ENCODE measurements at places on chromosomes 7 and 10.
A peak's percentile ranks its signal among the peaks of the same experiment; 100 is the strongest.

DNA sequence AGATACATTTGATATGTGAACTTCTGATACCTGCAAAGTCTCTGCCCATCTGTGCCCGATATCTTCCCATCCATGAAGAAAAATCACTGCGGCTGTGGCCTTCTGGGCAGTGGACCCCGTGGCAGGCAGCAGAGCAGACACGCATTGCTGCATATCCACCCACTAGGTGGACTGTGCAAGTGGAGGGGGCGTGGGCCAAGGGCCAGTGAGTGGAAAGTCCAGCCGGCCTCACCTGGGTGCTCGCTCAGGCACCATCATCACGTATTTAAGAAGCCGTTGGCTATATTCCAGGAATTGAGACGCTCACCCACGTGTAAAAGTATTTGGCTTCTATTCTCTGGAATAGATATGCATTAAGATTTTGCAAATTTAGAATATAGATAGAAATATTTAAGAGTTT, 30.8 kb upstream of the SLC13A1 start:
- DNase-seq, result no peak

DNA sequence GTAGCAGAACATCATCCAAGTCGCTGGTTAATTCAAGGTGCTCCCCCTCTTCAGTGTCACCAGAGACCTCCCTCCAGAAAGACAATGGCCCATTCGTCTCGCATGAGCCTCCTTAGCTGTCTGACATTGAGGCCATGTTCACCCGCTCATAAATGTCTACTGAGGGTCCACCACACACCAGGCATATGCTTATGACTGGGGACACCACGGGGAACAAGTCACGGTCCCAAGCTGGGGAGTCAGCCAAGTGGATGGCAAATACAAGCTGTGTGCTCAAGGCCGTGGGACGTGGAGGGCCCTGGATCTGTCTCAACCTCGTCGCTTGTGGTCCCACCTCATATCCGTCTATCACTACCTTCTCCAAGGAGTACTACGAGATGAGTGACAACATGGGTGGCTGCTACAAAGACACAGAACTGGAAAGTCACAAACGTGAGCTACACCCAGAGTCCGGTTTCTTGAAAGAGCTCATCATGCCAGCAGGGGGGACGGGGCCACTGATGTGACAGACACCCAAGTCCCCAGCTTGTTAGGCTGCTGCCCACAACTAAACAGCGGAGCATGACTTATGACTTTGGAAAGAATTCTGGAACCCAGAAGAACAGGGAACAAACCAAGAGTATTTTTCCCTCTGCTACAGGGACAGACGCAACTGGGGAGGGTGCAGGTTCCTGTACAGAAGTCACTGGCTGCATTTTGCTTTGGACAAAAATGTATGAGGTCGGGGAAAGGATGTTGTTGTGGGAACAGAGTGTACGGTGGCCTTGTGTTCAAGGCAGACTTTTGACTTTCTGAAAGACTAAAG, 189.6 kb downstream of the COBL start:
- DNase-seq, result no peak

GRCh38 chr7:37657816-37658215, 25.8 kb upstream of the GPR141 start:
- no peak for DNase-seq

DNA sequence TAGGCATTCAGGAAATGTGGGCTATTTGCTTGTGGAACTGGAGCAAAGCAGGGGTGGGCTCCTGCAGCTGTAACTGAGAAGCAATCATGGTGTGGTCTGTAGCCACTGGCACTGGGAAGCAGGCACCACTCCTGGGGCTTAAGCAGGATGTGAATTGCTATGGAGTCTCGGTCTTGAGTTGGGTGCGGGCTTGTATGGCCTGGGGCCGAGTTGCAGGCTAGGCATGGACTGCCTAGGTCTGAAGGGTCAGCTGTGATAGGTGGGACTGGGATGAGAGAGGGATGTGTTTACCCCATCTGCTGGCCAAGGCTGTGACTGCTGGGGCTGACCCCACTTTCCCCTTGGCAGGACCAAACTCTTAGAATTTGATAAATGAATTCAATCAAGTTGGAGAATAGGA, 43.0 kb downstream of the ADCY1 start:
- no peak for DNase-seq

DNA sequence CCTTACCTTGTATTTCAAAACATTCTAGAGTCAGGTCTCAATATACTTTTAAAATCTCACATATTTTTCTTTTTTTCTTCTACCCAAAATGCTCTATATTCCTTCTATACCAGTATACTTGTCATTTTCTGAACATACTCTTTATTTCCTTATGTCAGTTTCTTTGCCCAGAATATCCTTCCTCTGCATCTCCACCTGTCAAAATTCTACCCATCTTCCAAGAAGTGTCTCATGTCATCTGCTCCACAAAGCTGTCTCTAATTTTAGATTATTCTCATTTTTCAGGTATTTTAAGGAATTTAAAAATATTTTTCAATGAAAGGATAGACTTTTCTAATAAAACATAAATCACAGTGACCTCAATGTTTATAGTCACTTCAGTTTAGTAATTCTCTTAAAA, 328.0 kb upstream of the SMIM30 start:
- DNase-seq, result no peak

- DNase-seq, result no peak
These were observed 37.4 kb upstream of the ABCB4 start for GRCh38 chr7:87512906-87513305.

- DNase-seq, result no peak
These were observed 438.8 kb downstream of the HTR7 start for GRCh38 chr10:90418869-90419652.

DNA sequence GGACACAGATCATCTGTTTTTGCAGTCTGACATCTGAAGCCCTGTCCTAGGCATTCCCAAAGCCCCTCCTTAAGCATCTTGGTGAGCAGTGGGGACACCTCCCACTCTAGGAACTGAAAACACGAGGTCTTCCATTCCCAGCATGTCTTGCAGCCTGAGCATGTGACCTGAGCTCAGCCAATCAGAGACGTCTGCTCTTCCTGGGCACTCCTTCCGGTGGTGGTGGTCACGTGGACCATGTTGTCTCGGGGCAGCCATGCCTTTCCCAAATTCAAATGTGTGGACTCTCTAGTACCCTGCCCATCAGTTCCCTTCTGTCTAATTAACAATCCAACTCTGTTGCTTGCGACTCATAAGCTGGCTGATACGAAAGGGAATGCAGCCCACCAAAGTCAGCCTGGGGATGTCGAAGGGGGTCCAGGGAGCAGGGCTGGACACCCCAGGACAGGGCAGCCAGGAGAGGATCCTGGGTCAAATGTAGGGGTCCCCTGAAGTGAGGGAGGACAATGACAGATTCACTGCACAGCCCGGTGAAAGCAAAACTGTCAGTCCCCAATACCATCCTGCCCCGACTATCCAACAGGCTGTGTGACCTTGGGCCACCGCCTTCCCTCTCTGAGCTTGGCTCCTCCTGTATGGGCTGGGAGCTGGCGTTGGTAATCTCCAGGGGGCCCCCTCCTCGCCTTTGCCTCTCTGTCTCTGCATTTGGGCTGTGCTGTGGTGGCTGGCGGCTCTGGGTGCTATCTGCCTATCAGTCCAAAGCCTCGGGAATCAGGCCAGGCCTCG, 57.4 kb upstream of the BAIAP2L1 start:
- DNase-seq, result no peak

GRCh38 chr10:35379226-35380137, 43.2 kb downstream of the CCNY start:
- peak; percentile 69 for DNase-seq

GRCh38 chr7:44681645-44682044, 67.0 kb upstream of the ZMIZ2 start:
- DNase-seq, result no peak

- no peak for DNase-seq
These were observed 9.6 kb upstream of the EIF5AL1 start for GRCh38 chr10:79502561-79503309.

GRCh38 chr10:15695852-15696251, 23.9 kb downstream of the ITGA8 start:
- DNase-seq, result no peak

DNA sequence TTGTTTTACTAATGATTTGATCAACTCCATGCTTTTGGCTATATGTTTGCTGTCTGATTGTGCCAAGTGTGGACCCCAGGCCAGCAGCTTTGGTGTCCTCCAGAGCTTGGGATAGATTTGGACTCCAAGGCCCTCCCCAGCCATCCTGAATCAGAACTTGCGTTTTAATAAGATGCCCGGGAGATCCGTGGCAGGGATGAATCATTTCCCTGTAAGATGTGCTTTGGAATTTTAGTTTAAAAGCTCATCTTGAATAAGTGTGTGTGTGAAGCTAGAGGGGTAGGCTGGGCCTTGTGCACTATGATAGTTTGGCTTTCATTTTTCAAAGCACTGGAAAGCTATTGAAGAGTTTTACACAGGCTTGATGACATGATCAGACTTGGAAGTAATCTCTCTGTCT, 66.2 kb upstream of the SDK1 start:
- no peak for DNase-seq

DNA sequence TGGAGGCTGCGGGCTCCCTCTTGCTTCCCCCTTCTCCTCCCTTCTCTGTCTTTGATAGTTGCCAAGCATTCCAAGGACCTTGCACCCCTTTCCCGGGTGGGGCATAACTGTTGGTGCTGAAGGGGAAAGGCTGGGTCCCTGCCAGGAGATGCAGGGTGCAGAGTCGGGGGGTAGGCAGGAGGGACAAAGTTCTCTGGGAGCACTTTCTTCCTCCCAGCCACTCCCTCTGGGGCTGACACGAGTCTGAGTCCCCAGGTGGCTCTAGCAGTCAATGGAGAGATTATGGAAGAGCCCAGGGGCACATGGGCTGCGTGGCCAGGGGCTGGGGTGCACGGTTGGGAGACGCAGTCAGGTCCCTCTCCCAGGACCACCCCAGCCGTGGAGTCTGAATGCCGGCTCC, 2.1 kb downstream of the CLDN15 start:
- DNase-seq, result no peak

DNA sequence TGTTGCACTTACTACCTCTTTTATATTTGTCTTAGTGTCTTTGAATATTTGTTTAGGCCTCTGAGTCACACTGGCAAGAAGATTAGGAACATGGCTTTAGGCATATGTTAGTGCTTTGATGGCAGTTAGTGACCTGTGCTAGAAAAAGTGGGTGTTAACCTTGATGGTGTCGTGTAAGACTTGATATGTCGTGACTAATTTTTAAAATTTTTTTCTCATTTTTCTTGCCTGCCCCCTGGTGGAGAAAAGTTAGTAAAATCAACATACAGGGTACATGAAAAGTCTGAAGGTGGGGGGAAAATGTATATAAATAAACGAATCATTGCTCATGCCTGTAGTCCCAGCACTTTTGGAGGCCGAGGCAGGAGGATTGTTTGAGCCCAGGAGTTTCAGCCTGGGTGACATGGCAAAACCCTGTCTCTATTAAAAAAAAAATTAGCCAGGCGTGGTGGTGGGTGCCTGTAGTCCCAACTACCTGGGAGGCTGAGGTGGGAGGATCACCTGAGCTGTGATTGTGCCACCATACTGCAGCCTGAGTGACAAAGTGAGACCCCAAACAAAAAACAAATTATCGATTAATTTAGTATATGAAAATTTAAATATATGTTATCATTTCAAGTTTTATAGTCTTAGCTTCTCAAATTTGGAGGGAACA, 44.6 kb downstream of the TAX1BP1 start:
- DNase-seq, result peak; percentile 28

- peak; percentile 62 for DNase-seq
These were observed 106.4 kb downstream of the ZRANB1 start for GRCh38 chr10:125048094-125048864.

DNA sequence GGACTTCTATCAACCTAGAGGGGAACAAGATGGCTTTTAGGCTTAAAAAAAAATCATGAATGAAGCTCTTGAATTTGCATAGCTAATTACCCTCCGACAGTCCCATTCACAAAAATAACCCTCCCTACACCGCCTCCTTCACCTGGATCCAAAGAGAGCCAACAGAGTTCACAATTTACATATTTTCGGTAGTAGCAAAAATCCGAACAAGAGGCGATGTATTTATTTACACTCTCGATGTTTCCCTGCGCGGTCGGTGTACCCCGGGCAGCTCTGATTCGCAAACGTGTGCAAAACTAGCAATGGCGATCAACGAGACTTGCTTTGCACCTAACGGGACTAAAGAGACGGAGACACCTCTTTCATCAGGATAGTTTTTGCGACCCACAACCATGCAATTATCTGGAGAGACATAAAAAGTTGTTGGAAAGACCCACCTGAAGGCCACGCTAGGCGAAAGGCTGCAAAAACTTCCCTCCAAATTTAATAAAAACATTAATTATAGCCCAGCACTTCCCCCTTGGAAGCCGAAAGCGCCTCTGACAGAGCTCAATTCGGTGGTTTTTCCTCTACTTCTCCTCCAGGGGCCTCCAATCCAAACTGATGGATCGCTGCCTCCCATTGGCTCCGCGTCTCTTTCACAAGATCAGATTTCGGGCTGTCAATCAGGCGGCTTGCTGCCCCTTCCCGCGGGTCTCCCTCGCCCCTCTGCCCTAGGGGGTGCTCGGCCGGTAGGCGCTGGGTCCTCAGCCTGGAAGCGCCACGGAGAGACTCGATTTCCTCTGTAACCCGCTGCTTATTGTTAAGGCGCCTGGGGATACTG, at the start of gene ETV1:
Gene ETV1, minus strand, starts transcription at position 541 of the 823 bp plus-strand sequence. CDS start 614 bp downstream, outside the sequence.
- DNase-seq, result no peak

GRCh38 chr10:110150981-110151380, 56.4 kb upstream of the MXI1 start:
- no peak for DNase-seq

GRCh38 chr10:4943821-4944220, 19.4 kb upstream of the AKR1C1 start:
- no peak for DNase-seq

DNA sequence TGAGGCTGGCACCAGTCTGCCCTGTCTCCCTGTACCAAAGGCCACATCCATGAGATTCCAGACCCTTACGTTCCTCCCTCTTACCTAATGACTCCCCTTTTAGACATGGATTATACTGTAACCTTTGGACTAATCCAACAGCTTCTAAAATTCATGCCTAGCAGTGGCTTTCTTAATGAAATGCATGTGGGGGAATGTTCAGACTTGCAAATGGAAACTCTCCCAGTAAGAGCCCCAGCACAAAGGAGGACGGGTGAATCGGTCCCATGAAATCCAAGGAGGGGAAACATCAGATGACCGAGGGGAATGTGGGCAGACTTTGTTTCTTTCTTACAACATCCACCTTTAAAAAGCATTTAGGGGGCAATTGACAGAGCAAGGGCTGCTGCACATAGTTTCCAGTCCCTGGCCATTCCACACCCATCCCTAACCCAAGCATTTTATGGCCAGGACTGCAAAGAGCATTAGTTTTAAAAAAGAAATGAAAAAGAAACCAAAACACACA, 71.5 kb downstream of the COL13A1 start:
- no peak for DNase-seq

DNA sequence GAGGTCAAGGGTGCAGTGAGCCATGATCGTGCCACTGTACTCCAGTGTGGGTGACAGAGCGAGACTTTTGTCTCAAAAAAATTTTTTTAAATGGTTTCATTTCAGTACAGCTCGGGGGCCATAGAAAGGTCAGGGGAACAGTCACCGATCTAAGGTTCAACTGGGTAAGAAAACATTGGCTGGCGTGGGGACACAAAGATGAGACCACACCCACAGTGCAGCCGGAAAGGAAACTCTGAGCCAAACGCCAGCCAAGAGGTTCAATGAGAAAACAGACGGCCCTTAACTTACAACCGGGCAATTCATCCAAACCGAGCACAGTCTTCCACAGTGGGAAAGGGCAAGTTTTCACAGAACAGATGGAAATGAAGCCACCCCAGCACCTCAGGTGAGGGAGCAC, 65.1 kb downstream of the SLC37A3 start:
- DNase-seq, result no peak

Data from GM06990 (cell line).